ENCODE measurements at places on chromosomes 1 and 21.

- DNase-seq, result no peak
These were observed 2.8 kb downstream of the EFNA1 start for GRCh38 chr1:155130272-155131006.

DNA sequence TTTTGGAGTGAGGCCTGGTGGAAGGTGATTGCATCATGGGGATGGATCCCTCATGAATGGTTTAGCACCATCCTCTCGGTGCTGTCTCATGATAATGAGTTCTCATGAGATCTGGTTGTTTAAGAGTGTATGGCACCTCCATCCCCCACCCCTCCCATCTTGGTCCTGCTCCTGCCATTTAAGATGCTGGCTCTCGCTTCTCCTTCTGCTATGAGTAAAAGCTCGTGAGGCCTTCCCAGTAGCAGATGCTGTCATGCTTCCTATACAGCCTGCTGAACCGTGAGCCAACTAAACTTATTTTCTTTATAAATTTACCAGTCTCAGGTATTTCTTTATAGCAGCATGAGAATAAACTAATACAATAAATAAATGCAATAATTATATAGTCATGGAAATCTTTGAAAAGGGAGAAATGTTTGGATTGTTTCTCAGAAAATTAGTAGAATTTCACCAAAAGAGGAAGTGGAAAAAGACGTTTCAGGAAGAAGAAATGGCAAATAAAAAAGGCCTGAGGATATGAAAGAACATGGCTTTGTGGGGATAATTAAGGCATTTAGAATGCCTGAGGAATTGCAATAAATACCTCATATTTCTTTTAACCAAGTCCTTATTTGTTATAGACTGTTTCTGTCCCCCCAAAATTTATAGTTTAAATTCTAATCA is 451.2 kb upstream of the ADGRL4 start:
- no peak for DNase-seq

GRCh38 chr1:244837597-244838258 is 2.3 kb downstream of the COX20 start:
- DNase-seq, result peak; percentile 51

- peak; percentile 48 for DNase-seq
These were observed 6.2 kb downstream of the ZNF326 start for GRCh38 chr1:90000934-90001676.

DNA sequence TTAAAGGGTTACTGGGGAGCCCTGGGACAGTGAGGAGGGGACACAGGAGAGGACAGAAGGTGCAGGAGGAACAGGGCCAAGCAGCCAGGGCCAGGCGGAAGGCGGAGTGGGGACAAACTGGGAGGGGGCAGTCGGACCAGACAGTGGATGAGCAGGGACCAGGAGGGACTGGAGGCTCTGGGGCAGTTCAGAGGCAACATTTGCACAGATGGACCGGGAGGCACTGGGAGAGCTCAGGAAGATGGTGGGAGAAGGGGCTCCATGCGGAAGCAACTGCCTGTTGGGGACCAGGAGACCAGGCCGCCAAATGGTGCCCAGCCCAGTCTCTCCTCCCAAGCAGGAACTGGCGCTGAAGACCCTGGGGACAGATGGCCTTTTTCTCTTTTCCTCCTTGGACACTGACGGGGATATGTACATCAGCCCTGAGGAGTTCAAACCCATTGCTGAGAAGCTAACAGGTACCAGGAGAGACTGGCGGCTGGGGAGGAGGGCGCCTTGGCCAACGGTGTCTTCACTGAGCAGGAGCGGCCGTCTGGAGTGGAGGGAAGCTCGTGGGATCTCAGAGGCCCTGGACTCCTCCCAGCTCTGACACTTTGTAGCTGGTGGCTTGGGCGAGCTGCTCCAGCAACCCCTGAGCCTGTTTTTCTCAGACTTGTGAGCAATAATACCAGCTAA is 847 bp downstream of the SELENON start:
- DNase-seq, result no peak

DNA sequence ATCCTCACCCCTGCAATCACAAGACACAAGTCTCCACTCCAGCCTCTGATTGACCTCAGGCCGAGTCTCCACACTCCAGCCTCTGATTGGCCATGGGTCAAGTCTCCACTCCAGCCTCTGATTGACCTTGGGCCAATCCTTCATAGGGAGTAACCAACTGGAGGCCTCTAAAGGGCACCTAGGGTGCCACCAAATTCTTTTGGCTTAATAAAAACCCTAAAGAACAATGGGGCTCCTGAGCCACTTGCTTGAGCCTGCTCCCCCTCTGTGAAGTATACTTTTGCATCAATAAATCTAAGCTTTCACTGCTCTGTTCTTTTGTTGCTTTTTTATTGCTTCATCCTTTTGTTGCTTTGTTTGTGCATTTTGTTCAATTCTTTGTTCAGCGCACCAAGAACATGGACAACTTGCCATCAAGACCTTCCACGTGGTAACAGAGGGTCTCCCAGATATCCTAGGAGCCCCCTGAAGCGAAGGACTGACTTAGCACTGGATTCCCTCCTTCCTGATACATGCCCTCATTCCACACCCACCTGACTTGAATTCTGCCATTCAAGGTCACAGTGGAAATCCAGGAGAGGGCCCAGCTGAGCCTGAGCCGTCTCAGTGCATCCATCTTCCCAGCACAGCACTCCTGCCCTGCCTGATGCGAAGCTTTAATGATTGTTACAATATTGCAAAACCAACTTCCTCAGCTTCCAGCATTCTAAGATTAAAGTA is 152.9 kb downstream of the NPHP4 start:
- DNase-seq, result no peak

DNA sequence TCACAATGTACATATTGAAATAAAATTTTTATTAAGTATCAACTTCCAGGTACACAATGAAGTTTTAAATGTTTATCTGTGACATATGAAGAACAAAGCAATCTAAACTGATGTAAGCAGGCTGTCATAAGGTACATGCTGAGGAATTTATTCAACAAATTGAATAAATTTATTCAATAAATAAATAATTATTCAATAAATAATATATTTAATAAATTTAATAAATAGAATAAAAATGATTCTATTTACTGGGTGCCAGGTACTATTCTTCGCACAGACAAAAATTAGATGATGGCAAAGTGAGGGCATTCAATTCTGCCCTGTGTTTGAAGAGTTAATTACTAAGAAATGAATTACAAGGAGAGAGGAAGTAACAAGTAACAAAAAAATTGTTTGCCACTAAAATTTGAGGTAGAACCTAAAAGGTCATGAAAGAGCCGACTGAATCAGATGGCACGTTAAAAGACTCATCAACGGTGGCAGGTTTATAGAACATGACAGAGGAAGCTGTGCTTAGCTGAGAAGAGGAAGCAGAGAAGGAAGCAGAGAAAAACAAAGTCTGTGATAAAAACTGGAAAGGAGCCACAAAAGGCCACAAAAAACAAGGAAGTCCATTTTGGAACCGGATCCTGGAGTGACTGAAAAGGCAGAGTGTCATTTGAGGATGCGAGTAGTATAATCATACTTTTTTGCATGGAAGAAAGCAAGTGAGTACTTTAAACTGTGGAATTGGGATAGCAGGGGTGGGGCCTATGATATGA is 2.2 kb upstream of the USP24 start:
- peak; percentile 71 for DNase-seq

DNA sequence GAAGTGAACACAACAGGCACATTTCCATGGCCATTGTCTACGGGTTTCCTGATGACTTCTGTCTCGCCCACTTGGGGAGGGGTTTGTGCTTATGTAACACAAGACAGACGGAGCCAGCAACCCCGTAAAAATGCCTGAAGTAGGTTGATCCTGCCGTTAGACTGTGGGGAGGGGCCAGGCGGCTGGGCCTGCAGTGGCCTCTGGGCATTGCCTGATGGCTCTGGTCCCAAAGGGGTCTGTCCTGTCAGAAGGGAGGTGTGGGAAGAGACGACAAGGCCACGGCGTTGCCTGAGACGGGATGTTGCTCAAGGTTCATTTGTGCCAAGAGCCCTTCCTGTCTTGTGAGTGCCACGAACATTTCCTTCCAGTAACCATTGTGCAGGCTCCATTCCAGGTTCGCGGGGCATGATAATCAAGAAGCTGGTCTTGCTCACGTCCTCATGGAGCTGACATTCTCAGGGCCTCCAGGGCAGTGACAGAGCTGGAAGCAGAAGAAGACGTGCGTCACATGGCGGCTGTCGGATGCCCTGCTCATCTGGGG is 44.7 kb downstream of the ABCG1 start:
- no peak for DNase-seq

GRCh38 chr1:186899577-186899976 is 70.8 kb downstream of the PLA2G4A start:
- no peak for DNase-seq

GRCh38 chr1:184041731-184042130 is 4.2 kb upstream of the COLGALT2 start:
- DNase-seq, result no peak

GRCh38 chr1:155050560-155051341 is at the start of gene ADAM15:
Gene ADAM15, plus strand, starts transcription at chr1:155051316. Its CDS starts 71 bp downstream, at chr1:155051387.
- DNase-seq, result peak; percentile 87

DNA sequence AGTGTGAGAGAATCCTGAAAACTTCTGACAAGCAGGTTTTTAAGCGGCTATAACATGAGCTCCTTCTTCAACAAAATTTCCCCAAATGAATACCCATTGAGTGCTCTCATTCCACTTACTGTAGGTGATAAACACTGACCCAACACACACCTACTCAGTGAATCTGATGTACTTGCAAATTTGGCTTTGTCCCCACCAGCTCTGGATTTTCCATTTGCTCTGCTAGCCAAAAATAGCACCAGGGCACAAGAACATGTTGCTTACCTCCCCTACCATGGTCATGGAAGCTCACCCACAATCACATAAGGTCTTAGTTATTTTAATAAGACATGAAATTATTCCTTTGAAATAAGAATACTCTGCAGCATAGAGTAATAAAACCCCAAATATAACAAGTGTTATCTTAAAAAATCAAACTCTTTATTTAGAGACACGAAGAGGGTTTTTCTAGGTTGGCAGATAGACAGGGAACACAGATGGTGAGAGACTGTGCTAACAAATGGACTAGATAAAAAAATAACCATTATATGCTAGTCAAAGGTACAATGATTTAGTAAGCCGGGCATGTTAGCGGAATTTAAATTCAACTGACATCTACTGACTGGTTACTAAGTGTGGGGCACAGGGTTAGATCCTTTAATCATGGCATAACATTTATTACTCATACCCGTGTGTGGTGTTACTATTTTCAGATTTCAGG is 291.9 kb downstream of the KCNH1 start:
- no peak for DNase-seq

DNA sequence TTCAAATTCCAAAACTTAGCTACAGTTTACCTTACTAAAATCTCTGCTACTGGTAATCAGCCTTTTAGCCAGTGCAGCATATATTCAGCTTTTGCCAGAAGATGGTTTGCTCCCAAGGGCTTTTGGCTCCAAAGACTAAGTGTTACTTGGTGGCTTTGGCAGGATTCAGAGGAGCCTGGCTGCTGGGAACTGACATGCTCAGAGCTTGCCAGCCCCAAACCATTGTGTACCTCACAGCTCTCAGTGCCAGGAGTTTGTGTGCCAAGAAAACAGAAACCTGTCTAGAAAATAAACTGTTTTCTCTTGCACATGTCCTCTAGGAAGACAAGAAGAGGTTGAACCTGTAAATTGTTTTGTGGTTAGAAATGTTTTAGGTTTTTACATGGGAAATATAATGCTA is 315.9 kb downstream of the ST6GALNAC3 start:
- no peak for DNase-seq

DNA sequence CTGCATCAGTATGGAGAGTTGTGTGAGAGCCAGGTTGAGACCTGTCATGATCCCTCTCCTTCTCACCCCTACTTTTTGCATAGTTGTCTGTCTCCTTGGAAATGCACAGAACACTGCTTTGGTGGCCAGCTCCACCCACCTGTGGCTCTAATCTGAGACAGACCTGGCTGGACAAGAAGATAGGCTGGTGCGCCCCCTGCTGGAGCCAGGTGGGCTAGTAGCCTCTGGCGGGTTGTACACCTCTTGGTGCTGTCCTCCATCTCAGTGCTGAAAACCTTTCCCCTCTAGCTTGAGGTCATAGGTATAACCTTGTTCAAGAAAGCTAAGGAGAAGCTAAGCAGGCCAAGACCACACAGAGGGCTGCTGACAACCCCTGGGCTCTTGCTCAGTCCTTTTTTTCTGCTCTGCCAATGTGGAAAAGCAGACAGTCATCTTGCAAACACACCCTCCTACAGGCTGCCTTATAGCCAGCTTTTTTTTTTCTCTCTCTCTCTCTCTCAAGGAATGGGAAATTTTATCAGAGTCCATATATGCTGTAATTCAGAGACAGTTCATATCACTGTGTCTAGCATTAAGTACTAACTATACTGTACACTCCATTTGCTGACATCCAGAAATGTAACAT is 58.8 kb upstream of the SPATA6 start:
- peak; percentile 74 for DNase-seq

DNA sequence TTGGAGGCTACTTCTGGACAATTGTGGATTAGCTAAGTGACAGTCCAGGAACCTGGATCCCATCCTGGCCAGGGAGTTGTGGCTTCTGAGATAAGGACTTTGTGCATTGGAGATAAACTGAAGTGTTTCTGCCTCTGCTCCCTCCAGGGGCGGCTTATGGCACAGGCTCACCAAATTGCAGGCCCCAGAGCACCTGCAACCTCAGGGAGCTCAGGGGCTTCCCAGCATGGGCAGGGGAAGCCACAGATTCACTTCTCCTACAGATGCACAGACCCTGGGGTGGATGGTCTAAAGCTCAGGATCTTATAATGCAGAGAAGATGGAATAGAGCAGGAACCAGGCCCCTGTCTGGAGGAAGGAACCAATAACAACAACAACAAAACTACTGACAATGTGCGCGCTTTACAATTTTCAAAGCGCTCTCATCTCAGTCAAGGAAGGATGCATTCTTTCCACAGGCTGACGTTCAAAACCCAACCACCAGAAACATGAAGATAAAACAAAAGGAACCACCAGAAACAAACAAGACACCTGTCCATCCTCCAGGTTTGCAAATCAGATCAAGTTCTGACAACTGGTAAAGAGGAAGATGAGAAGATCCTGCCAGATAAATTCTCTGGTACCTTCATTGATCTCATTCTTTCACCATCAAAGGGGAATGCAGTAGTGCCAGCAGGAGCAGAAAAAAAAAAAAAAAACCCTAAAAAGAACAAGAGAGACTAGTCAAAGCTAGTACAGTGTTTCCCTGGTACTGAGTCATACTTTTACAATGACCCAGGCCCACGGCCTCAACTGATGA is 121.0 kb upstream of the IRF2BP2 start:
- DNase-seq, result peak; percentile 37

DNA sequence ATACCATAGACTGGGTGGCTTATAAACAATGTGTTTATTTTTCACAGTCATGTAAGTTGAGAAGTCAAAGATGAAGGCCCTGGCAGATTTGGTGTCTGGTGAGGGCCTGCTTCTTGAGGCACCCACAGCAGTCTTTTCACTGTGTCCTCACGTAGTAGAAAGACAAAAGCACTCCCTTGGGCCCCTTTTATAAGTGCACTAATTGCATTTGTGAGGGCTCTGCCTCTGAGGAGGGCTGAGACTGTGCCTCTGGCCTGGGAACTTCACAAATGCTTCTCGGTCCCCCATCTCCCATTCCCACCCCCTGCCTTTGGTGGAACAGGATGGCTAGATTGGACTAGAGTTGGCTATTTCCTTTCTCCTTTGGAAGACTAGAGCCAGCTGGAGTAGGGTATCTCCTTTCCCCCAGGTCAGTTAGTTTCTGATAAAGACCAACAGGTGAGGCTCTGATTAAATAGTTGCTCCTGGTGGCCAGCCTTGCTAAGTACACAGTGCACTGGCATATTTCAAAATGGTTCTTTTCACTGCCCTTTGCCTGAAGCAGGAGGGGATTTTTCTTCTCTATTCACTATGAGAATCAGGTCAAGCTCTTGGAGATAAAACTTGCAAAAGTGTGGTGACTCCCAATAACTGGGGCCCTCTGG is 82.9 kb downstream of the PLPPR4 start:
- no peak for DNase-seq

Data from NAMALWA (cell line).